ENCODE measurements at places on chromosomes 1 and 21. TPM values are rescaled to one million over a fixed set of nuclear protein-coding genes. Genes with fewer than 3 reads are reported as not detected.
A peak's percentile ranks its signal among the peaks of the same experiment; 100 is the strongest.

FOXO6 gene
- not detected for total RNA-seq

S100A12 gene
- not detected for total RNA-seq

SMCP gene
- not detected for total RNA-seq

LEFTY1 gene
- total RNA-seq, result not detected

INSRR gene
- total RNA-seq, result 0.17 TPM

TEDDM1 gene
- not detected for total RNA-seq

NLRP3 gene
- not detected for total RNA-seq

RGS4 gene
- total RNA-seq, result not detected

TCHHL1 gene
- not detected for total RNA-seq

DHDDS gene
- 24.9 TPM for total RNA-seq

CPLANE2 gene
- 4.0 TPM for total RNA-seq

RAB7B gene
- not detected for total RNA-seq

FAAH gene
- total RNA-seq, result 0.17 TPM

POU3F1 gene
- not detected for total RNA-seq

F13B gene
- total RNA-seq, result 0.12 TPM

DNA sequence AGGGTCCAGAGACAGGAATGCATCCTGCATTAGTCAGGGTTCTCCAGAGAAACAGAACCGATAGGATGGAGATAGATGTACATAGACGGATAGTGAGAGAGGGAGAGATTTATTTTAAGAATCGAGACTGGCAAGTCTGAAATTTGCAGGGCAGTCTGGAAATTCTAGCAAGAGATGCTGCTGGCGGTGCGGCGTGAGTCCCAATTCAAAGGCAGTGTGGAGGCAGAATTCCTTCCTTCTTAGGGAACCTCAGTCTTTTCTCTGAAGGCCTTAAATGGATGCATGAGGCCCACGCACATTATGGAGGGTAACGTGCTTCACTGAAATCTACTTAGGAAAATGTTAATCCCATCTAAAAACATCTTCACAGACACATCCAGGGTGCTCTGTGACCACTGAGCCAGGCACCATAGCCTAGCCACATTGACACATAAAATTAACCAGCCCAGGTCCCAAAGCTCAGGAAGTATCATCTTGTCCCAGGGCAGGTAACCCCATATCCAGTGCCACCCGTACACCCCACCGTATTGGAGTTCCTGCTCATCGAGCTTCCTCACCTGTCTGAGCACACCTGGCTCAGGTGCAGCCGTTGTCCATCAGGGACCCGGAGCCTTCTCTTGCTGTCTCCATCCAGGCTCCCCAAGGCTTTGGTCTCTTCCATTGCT is 9.7 kb upstream of the PKNOX1 start:
- DNase-seq, result no peak

- no peak for DNase-seq
Observed at GRCh38 chr21:41622831-41623548, 115.0 kb upstream of the TMPRSS2 start.

DNA sequence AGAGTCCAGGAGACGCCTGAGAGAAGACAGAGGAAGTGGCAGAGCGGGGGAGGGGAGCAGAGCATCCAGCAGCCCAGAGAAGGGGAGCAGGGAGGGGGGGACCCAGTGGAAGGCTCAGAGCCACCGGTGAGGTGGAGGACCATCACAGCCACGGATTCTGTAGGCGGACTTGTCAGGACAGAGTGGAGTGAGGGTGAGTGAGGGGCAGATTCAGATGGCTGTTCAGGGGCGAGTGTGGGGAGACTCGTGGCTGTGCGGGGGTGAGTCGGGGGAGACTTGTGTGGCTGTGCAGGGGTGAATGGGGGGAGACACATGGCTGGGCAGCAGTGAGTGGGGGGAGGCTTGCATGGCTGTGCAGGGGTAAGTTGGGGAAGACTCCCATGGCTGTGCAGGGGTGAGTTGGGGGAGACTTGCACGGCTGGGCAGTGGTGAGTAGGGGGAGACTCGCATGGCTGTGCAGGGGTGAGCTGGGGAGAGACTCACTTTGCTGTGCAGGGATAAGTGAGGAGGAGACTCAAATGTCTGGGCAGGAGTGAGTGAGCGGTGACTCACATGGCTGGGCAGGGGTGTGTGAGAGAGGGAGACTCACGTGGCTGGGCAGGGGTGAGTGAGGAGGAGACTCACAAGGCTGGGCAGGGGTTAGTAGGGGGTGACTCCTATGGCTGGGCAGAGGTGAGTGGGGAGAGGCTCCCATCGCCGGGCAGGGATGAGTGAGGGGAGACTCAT is 56.8 kb upstream of the ABCG1 start:
- DNase-seq, result no peak

DNA sequence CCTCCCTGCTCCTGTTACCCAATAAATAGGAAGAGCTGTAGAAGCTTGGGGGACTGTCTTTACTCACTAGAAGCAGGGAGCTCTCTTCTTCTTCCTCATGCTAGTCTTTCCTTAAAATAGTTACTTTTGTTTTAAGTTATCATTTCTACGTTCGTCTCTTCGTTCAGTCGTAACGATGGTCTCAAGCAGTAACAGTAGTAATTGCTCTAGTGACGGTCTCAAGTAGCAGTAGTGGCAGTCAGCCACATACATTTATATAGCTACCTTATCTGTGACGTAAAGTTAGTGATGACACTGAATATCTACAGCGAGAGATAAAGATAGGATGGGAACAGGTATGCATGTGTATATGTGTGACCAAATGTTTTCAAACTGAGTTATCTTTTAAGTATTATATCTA is 15.4 kb upstream of the ERO1B start:
- no peak for DNase-seq

DNA sequence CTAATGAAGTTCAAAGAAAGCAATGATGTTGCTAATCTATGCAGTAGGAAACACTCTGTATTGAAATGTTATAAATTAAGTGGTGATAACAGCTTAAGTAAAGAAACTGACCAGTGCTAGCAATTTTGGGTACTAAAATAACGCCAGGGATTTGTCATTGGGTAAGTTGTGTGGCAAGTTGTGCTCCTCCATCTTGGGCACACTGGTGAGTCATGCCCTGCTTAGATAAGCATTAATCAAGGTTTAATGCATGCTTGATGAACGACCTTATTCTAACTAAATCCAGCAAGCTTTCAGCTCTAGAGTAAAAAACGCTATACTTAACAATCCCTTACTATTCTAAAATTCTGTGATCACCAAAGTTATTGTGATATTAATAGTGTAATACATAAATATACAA is 25.2 kb downstream of the VAMP4 start:
- no peak for DNase-seq

DNA sequence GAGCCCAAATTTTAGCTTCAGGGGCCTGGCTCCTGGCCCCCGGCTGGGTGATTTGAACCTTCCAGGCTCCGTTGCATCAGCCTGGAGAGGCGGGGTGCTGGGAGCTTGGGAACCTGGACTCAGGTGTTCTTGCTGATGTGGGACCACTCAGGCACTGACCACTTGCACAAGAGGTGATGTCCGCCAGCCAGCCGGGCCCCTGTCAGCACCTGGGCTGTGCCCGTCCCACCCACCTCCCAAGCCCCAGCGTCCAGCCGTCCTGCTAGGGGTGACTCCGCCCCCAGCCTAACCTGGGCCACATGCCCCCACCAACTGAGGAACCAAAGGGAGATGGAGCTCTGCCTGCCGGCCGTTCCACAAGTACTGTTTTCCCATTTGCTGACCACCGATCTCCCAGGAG is 47.4 kb upstream of the ARHGEF16 start:
- no peak for DNase-seq

GRCh38 chr1:22705586-22705985 is 5.1 kb upstream of the EPHB2 start:
- no peak for DNase-seq

- no peak for DNase-seq
Observed at GRCh38 chr1:68473060-68473459, 23.3 kb upstream of the RPE65 start.

- DNase-seq, result no peak
Observed at GRCh38 chr1:247475793-247476192, 17.9 kb upstream of the OR2B11 start.

DNA sequence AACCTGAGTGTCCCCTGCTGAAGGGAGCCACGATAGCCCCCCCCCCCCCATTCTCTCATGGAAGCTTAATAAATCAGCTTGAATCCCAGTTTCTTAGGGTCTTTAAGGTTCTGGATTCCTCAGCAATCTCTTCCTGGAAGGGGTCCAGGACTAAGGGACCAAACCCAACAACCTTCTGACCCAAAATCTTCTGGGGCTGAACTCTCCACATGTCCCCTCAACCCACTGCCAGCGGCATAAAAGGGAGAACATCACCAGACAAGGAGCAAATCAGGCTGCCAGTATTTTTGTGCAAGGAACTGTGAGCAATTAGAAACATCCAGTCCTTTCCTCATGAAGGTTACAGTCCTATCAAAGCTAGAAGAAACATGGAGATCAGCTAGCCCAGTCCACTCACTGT is 12.7 kb upstream of the LORICRIN start:
- DNase-seq, result no peak

GRCh38 chr1:30461640-30462039 is 261.7 kb downstream of the MATN1 start:
- DNase-seq, result no peak

- no peak for DNase-seq
Observed at GRCh38 chr21:32494934-32495709, 82.6 kb downstream of the EVA1C start.

GRCh38 chr1:146031476-146031875 is 9.9 kb upstream of the HJV start:
- no peak for DNase-seq

DNA sequence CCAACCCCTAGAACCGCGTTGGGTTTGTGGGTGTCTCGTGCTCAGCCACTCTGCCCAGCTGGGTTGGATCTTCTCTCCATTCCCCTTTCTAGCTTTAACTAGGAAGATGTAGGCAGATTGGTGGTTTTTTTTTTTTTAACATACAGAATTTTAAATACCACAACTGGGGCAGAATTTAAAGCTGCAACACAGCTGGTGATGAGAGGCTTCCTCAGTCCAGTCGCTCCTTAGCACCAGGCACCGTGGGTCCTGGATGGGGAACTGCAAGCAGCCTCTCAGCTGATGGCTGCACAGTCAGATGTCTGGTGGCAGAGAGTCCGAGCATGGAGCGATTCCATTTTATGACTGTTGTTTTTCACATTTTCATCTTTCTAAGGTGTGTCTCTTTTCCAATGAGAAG is 18.7 kb downstream of the TFF3 start:
- no peak for DNase-seq

- DNase-seq, result no peak
Observed at GRCh38 chr1:77757603-77758002, 2.0 kb downstream of the USP33 start.

- DNase-seq, result peak; percentile 63
Observed at GRCh38 chr1:238252033-238252802, 361.5 kb upstream of the ZP4 start.

GRCh38 chr1:69171248-69171647 is 396.5 kb upstream of the LRRC7 start:
- no peak for DNase-seq

GRCh38 chr1:243469497-243469896 is 213.7 kb downstream of the SDCCAG8 start:
- DNase-seq, result no peak

DNA sequence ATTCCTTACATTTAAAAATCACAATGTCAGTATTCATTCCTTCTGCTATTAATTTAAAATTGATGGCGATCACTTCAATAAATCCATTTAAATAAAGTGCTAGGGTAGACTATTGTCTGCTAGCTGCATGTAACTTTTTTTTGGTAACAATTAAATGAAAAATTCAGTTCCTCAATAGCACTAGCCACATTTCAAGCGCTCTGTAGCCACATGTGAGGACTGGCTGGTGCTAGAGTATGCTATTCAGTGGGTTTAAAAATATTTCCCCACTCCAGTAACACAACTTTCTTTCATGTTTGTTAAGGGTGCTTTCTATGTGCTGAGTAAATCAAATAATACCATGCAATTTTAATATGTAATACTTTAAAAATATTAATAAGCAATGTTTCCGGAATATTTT is 108.2 kb downstream of the LTN1 start:
- DNase-seq, result no peak

DNA sequence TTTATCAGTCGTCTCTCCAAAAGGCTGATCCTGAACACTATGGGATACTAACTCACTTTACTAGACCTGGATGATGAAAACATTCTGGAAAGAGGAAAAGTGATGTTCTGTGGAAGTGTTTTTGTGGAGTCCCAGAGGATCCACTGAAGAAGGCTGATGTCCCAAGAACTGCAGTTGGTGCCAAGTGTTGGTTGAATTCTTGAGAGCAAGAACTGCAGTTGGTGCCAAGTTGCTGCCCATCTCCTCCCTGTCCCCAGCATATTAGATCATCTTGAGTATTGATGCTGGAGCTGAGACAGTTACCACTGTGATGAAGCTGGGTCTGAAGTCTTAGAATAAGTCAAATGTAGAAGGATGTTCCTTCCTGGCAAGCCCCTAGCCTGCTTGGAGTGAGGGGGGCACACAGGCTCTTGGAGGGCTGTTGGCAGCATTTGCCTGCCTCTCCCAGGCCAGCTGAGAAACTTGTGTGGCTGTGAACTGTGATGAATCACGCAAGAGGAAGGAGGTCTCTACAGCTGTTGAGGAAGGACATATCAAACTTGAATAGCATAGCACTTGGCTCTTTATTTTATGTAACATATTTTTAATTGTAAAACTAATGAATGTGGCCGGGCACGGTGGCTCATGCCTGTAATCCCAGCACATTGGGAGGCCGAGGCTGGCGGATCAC is 48.1 kb downstream of the DNAJC6 start:
- no peak for DNase-seq

GRCh38 chr1:113035086-113035485 is 37.9 kb upstream of the LRIG2 start:
- DNase-seq, result no peak

GRCh38 chr1:59570524-59570923 is 244.2 kb upstream of the HOOK1 start:
- no peak for DNase-seq

GRCh38 chr21:37753122-37753599 is 163.1 kb downstream of the KCNJ6 start:
- no peak for DNase-seq

- DNase-seq, result no peak
Observed at GRCh38 chr1:59332983-59333382, 36.1 kb downstream of the FGGY start.

DNA sequence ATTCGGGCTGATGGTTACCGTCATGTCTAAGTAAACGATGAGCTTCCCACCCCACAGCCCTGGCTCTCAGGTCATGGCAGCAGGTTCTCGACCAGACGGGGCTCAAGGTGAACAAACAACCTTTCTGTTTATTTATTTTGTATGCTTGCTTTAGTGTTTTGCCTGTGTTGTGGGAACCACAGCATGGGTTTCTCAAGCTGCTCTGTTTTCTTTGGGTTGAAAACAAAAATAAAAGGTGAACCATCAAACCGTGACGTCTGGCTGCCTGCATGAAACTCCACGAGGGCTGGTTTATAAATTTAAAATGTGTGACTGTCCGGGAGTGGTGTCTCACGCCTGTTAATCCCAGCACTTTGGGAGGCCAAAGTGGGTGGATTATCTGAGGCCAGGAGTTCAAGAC is 28.0 kb downstream of the TMEM51 start:
- DNase-seq, result no peak

DNA sequence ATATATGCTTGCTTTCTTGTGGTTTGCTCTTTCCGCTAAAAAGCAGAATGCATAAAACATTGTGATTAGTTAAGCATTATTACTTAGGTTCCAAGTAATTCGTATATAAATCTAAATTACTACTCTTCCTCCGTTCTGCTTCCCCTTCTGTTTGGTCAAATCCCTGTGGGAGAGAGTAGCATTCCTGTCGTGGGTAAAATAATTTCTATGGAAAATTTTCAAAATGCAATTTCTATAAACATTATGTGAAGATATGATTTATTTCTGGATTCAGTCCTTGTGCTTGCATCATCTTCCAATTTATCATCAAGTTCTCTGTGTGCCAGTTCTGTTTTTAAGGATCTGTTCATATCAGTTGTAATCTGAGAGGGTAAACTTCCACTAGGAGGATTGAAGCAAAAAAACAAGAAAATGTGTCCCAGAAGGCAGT is 7.2 kb upstream of the WARS2 start:
- DNase-seq, result no peak
